ENCODE measurements at places on chromosomes 13 and 19.

- no peak for DNase-seq
Measured at GRCh38 chr19:30109565-30109964, 167.5 kb downstream of the URI1 start.

GRCh38 chr13:60135344-60135743, 28.4 kb downstream of the DIAPH3 start:
- DNase-seq: no peak

- no peak for DNase-seq
Measured at GRCh38 chr13:95296326-95296925, 4.8 kb downstream of the ABCC4 start.

DNA sequence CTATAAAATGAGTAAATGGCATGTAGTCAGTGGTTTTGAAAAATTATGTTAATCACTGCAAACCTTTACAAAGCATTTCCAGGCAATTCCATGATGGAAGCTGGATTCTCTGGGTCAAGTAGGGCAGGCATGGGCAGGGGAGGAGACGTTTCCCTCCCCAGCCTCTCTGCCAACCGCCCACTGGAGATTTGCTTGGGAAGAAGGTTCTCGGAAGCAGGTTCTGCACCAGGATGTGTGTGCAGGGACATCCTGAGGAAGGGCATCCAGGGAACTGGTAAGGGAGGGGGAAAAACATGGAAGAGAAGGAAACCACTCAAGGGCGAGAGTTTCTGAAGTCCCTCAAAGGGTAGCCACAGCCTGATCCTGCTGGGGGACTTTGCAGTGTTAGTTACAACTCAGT, 469.1 kb downstream of the TSHZ3 start:
- no peak for DNase-seq

DNA sequence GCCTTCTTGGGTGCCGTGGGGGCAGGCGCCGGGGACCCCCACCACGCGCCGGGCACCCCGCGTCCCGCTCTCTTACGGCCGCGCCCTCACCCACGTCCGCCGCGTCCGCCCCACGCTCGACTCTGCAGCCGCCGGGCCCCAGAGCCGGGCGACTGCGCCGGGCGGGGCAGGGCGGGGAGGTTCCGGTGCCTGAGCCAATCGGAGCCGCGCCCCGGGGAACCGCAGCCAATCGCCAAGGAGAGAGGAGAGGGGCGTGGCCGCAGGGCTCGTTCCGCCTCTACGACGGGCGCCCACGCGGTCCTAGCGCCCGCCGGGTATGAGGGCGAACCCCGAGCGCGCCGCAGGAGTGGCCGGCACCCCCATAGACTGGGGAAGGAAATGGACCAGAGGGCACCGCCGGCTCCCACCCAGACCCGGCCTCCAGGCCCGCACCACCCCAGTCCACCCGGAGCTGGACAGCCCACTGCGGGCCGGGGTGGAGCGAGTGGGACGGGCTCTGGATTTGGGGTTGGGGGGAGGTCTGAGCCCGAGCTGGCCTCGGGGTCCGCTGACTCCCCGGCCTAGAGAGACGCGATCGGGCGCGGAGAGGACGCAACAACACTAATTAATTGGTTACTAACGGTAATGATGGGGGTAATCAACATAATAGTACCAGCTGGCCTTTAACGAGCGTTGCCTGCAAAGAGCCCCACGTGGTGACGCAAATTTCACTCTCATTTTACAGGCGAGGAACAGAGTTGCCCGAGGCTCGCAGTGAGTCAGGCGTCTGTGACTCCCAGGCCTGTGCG, at the start of gene MFSD12:
MFSD12 (minus strand) TSS at position 126 of the 788 bp plus-strand sequence. CDS start 183 bp downstream, outside the sequence.
- no peak for DNase-seq

DNA sequence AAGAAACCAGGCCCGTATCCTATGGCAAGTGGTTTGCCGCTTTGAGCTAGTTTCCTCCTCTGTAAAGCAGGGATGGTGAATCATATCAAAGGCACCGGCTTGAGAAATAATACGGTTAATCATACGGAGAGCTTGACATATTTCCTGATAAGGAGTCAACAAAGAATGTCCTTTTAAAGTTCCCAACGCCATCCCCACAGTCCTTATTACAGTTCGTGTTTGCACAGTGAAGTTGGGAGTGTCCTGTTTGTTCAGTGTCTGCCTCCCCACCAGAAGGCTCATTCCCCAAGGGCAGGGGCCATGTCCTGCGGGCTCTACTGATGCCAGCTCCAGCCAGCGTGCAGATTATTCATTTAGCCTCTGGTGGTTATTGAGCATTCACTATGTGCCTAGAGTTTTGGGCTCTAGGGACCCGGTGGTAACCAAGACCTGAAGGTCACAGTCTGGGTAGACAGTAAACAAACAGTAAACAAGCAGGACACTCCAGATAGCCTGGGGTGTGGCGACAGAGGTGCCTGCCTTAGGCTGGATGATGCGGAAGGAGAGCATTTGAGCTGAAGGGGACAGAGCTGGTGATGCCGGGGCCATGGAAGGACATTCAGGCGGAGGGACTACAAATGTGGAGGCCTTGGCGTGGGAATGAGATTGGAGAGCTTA, 6.3 kb downstream of the GRAMD1A start:
- no peak for DNase-seq

GRCh38 chr19:13796301-13797057, 1.2 kb downstream of the ZSWIM4 start:
- DNase-seq: no peak

DNA sequence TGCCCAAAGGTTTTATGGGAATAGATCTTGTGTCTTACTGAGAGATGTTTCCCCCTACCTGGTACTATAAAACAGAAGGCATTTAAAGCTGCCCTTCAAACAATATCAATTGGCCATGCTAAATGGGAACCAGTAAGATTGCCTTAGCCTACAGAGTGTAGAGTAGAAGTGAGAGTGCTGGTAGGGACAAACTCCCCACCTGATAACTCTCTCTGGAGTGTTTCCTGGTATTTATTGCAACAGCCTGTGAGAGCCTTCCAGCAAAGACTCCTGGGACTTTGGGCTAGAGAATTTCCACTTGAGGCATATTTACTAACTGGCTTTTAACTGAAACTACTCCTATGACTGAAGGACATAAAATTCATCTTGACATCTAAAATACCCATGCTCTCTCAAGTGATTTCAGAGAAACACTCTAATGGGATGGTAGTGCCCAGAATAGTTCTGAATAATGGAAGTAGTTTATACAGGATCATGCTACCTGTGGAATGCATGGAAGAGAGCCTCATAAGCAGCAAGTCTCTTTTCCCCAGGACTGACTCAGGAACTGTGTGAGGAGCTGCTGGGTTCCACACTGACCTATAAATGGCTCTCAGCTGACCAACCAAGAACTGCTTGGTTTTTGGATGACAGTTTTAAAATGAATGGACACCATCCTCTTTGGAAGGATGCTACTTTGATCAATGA, 132.7 kb upstream of the SLITRK5 start:
- no peak for DNase-seq

GRCh38 chr13:106423530-106423929, 111.9 kb downstream of the EFNB2 start:
- DNase-seq: no peak

DNA sequence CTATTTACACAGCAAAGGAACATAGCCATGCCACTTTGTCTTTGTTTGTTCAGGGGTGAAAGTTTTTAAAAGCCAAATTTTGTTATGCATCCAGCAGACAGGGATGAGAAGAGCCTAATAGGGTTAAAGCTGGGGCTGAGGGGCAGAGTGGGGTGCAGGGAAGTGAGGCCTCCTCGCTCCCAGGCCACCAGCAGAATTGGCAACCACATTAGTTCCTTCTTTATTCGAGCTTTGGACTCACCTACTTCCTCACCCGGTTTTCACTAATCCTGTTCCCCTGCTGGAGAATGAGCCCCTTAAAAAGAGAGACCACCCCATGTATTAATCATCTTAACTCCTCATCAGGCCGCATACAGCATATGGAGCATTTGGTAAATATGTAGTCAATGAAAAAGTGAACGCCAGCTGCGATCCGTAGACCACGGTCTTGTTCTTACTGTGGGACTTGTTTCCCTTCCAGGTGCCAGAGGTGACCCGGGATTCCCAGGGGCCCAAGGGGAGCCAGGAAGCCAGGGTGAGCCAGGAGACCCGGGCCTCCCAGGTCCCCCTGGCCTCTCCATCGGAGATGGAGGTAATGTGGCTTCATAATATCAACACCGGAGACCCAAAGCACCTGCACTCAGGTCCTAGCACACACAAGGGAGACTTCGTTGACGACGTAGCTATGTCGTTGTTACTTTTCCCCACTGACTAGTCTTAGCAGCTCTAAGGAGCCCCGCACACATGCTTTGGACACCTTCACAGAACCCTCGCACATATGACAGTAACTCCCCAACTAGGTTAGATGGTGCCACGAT, 112.1 kb downstream of the RAB20 start:
- DNase-seq: no peak

DNA sequence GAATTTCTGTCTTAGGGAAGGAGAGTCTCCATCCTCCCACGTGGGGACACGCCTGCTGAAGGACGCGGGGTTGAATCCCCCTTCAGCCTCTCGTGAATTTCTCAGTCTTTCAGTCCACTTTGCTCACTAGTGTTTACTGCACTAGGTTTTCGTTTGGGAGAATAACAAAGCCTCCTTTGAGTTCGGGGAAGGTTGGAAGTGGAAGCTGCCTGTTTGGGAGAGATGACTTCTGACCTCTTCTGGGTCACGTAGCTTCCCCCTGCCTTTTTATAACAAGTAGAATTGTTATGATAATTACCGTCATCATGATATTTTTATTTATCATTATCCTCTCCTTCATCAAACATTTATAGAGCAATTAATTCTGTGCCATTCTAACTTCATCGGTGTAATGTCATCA, 60.7 kb downstream of the ATP11A start:
- no peak for DNase-seq

- DNase-seq: no peak
Measured at GRCh38 chr13:49561062-49561410, 24.3 kb downstream of the RCBTB1 start.

DNA sequence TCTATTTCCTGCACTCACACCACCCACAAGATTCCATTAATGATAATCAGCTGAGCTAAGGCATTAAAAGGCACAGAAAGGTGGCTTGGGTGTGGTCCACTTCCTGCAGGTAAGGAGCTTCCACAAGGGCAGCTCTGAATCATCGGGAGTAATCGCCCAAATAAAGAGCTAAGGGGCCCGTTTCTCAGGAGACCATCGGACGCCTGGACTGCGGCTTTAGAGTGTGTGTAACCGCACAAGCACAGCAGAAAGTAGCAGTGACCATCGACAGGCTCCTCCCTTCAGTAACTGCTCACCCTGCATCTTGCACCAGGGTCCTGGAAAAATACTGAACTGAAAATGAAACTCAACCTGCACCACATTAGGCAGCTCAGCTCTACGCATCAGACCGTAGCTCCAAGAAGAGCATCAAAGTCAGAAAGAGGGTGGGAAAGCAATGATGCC, 6.0 kb downstream of the STK24 start:
- no peak for DNase-seq

GRCh38 chr13:114115191-114115671, 17.2 kb downstream of the RASA3 start:
- DNase-seq: no peak

GRCh38 chr13:100203696-100204367, 114.9 kb downstream of the PCCA start:
- no peak for DNase-seq

GRCh38 chr13:64438084-64438483, 2792.1 kb downstream of the PCDH9 start:
- no peak for DNase-seq

DNA sequence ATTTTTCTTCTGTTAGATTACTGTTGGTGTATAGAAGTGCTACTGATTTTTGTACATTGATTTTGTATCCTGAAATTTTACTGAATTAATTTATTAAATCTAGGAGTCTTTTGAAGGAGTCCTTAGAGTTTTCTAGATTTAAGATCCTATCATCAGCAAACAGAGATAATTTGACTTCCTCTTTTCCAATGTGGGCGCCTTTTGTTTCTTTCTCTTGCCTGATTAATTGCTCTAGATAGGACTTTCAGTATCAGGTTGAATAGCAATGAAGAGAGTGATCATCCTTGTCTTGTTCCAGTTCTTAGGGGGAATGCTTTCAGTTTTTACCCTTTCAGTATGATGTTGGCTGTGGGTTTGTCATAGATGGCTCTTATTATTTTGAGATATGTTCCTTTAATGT, 5.6 kb upstream of the CD33 start:
- no peak for DNase-seq

DNA sequence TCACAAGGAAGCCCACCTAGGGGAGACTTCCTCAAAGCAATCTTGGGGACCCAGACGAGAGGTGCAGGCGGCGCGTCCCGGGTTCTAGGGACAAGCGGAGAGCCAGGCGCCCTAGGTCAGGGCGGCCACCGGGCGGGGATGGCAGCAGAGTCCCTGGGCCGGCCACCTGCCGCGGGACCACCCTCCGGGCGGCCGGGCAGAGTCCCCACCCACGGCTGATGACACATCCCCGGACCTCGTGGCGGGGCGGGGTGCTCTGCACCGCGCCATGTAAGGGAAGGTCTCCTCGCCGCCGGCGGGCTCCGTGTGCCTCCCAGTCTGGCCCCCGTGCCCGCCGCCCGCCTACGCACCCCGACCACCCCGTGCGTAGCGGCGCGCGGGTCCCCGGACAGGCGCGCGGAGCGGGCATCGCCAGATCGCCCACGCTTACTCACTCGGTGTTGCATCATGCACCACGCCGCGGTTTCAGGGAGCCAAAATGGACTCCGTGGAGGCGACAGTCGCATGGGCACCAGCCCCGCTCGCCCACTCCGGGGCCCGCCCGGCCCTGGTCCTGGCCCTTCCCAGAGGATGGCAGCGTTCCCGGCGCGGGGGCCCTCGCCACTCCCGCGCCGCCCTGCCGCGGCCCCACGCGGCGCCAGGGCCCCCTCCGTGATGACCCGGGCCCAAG, 643 bp downstream of the SLC7A1 start:
- no peak for DNase-seq

DNA sequence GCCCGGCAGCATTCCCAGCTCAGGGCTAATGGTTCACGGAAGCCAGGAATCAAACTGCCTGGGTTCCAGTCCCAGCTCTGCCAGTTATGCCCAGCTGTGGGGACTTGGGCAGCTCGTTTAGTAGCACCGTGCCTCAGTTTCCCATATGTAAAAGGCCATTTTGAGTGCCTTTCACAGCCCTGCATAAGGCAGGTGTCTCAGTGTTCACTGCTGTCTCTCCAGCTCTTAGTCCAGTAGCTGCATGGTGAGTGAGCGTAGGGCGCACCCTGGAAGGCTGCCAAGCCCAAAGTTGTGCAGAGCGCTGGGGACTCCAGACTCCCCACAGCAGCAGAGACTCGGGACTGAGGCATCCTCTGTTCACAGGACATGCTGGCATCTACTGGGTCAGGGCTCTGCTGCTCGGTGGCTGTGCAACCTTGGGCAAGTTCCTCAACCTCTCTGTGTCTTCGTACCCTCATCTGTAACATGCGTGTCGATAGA, 5.5 kb downstream of the RPL28 start:
- no peak for DNase-seq

Measured in cortex of kidney (tissue), 1 donor.